Retina (tissue), 1 donor: ENCODE measurements at places on chromosomes 7 and 10.

GRCh38 chr7:74404741-74405140, 49.0 kb upstream of the GTF2IRD1 start:
- DNase-seq: no peak

- no peak for DNase-seq
Observed at GRCh38 chr7:45881759-45882464, 6.4 kb upstream of the IGFBP1 start.

- no peak for DNase-seq
Observed at GRCh38 chr7:64359543-64359942, 45.8 kb downstream of the ZNF736 start.

GRCh38 chr7:88693131-88693530, 66.4 kb upstream of the ZNF804B start:
- DNase-seq: no peak

- no peak for DNase-seq
Observed at GRCh38 chr7:137082391-137082790, 213.9 kb downstream of the CHRM2 start.

- DNase-seq: no peak
Observed at GRCh38 chr7:32116436-32116835, 46.2 kb upstream of the PDE1C start.

- DNase-seq: no peak
Observed at GRCh38 chr10:99431190-99431760, 851 bp upstream of the GOT1 start.
